ENCODE measurements at places on chromosomes 3 and 15. TPM values are rescaled to one million over a fixed set of nuclear protein-coding genes. Genes with fewer than 3 reads are reported as not detected.

TOPBP1 gene
- total RNA-seq, result 13.0 TPM

GRK7 gene
- total RNA-seq, result not detected

- DNase-seq, result no peak
These were observed 59.2 kb downstream of the PIAS1 start for GRCh38 chr15:68113273-68113672.

GRCh38 chr3:99859825-99860224 lies 42.2 kb downstream of the CMSS1 start:
- no peak for DNase-seq

NR2E3 gene
- total RNA-seq, result 0.67 TPM

GRCh38 chr3:195821403-195822130 lies 9.8 kb upstream of the MUC4 start:
- DNase-seq, result no peak

SOX14 gene
- total RNA-seq, result not detected

GRCh38 chr3:190718671-190719070 lies 143.8 kb downstream of the GMNC start:
- no peak for DNase-seq

- DNase-seq, result no peak
These were observed 531.0 kb upstream of the NR2F2 start for GRCh38 chr15:95799286-95800200.

DCBLD2 gene
- total RNA-seq, result 7.3 TPM

GRCh38 chr15:91209726-91210125 lies 109.7 kb downstream of the SV2B start:
- no peak for DNase-seq

LMAN1L gene
- not detected for total RNA-seq

GRCh38 chr3:10546181-10546624 lies 40.8 kb upstream of the ATP2B2 start:
- no peak for DNase-seq

GRCh38 chr15:76059320-76060117 lies at the start of gene TMEM266:
Gene TMEM266, plus strand, starts transcription at chr15:76059985. Its CDS starts 74,279 bp downstream, at chr15:76134264.
- DNase-seq, result peak; percentile 57

SCN11A gene
- 0.05 TPM for total RNA-seq

MORC1 gene
- not detected for total RNA-seq

GRCh38 chr3:36813305-36813704 lies 49.0 kb upstream of the DCLK3 start:
- no peak for DNase-seq

- DNase-seq, result no peak
These were observed 6.2 kb upstream of the ATP13A4 start for GRCh38 chr3:193560870-193561269.

All from pancreas (tissue), 10 donors.